ENCODE measurements at places on chromosomes 4 and X. TPM values are rescaled to one million over a fixed set of nuclear protein-coding genes. Genes with fewer than 3 reads are reported as not detected.

The PRPS2 gene
- total RNA-seq: 74.1 TPM

- DNase-seq: no peak
Observed at GRCh38 chr4:40608628-40609027, 21.0 kb downstream of the RBM47 start.

DNA sequence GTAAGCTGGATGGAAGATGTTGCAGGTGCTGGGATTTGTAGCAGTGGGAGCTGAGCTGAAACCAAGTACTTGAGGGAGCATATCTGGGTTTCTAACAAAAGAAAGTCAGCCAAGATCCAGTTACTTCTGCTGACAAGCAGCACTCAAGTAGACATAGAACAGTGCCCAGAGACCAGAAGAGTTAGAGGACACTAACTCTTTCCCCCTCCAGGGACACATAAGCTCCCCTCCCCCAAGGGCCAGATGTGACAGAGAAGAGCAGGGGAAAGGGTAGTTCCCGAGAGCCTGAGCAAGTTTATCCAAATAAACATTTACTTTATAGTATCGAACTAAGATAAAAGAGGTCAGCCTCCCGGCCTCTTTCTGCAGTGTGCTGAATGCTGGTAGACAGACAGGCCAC is 12.2 kb downstream of the TRPC3 start:
- DNase-seq: no peak

The MAPK10 gene
- total RNA-seq: 0.49 TPM

DNA sequence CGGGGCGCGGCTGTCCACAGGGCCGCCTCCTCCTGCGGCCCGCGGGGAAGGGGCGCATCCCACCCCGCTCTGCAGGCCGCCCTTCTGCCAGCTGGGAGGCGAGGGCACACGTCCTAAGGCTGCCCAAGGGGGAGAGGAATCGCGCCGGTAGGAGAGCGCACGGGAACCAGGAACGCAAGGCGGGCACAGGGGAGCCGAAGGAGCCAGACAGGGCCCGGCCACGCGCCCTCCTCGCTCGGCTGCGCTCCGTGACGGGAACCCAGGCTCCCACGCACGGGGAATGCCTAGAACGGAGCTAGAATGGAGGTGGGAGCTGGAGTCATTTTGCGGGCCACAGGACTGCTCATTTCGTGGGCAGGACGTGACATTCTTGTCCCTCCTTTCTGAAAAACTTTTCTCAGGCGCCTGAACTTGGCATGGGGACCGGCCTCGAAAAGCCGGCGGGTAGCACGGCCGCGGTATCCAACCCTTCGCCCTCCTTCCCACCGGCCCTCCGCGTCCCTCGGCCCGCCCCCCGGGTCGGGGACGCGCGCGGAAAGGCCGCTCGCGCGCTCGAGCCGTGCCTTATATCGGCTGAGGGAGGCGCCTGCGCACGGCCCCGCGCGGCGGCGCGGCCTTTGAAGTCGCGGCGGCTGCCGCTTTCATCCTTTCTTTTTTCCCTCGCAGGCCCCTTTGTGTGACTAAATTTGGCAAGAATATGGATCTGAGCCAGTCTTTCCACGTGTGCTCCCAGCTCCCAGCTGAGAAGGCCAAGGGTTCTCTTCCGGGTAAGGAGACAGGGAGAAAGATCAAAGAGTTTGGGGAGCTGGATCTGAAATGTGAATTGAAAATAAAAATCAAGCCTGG is 4.2 kb upstream of the LEF1 start:
- DNase-seq: peak; percentile 73

DNA sequence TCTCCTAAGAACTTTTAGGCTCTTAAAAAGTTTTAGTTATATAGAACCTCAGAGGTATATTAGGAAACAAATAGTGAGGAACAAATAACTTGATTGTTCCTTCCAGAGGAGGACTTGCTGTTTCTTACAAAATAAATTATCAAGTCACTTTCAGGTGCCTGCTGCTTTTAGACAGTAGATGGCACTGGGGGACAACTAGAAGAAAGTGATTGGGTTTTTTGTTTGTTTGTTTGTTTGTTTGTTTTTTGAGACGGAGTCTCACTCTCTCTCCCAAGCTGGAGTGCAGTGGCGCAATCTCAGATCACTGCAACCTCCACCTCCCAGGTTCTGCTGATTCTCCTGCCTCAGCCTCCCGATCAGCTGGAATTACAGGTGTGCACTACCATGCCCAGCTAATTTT is 35.4 kb upstream of the CDKL5 start:
- DNase-seq: no peak

GRCh38 chr4:108141213-108141950 is 27.4 kb downstream of the LEF1 start:
- peak; percentile 70 for DNase-seq

DNA sequence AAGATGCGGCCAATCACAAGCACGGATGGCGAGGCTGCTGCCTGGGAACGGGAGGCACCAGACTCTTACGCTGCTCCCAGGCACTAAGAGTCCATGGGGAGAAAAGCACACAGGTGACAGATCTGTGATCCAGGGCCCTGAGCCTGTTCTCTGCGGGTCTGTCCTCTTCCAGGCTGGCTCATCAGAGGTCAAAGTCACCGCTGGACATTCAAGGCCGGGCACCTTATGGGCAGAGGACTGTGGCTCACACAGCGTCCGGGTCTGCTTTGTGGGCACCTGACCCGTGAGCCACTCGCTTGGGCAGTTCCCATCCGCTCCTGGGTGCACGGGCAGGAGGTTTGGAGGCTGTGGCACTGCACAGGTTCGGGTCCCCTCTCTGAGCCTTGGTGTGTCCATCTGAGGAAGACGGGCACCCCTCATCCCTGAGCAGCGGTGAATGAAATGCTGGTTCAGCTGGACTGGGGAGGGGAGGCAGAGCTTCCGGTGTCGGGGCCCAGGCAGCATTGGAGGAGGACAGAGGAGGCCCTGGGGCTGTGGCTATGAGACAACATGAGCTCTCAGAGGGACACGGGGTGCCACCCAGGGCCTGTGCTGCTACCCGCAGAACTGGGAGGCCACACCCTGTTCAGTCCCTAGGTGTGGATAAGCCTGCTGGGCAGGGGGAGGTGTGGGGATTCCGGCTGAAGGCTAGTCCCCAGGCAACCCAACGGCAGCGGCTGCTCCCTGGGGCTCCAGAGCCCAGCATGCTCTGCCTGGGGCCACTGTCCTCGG is 61.2 kb upstream of the AFAP1 start:
- DNase-seq: no peak

DNA sequence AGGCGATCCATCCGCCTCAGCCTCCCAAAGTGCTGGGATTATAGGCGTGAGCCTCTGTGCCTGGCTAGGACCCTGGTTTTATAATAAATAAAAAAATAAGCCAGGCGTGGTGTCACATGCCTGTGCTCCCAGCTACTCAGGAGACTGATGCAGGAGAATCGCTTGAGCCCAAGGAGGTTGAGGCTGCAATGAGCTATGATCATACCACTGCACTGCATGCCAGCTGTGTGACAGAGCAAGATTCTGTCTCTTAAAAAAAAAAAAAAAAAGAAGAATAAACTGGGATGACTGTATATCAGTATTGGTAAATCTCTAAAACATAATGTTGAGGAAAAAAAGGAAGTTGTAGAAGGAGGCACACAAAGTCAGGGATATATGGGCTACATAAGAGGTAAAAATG is 45.7 kb upstream of the SLC34A2 start:
- DNase-seq: no peak

GRCh38 chr4:109640644-109641043 is 62.6 kb downstream of the CASP6 start:
- DNase-seq: no peak

The DLG3 gene
- 48.9 TPM for total RNA-seq

DNA sequence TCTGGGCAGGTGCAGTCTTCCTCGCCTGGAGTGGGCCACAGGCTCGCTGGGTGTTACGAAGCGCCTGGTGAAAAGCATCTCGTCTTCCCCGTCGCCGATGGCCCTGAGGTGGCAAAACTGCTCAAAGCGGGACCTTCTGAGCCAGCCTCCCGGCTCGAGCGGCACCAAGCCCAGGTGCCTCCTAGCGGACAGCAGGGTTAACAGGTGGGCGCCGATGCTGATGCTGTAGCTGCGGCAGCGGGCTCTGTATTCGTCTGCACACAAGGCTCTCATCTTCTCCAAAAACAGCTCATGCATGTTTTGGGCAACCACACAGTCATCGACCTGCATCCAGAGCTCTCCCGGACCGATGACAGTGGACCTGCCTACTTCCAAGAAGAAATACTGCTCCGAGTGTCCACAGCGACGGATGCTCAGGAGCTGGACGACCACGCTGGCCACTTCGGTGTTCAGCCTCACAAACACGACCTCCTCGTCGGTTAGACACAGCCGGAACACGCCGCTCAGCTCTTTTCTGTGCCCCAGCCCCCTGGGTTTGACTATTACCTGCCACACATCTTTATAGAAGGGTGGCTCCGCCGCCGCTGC is 1.2 kb downstream of the IRS4 start:
- DNase-seq: no peak

- no peak for DNase-seq
Observed at GRCh38 chr4:15381806-15382338, 46.0 kb upstream of the C1QTNF7 start.
